SJCRH30 (cell line): ENCODE measurements at places on chromosomes 16 and 17. TPM values are rescaled to one million over a fixed set of nuclear protein-coding genes. Genes with fewer than 3 reads are reported as not detected.
A peak's percentile ranks its signal among the peaks of the same experiment; 100 is the strongest.

DNA sequence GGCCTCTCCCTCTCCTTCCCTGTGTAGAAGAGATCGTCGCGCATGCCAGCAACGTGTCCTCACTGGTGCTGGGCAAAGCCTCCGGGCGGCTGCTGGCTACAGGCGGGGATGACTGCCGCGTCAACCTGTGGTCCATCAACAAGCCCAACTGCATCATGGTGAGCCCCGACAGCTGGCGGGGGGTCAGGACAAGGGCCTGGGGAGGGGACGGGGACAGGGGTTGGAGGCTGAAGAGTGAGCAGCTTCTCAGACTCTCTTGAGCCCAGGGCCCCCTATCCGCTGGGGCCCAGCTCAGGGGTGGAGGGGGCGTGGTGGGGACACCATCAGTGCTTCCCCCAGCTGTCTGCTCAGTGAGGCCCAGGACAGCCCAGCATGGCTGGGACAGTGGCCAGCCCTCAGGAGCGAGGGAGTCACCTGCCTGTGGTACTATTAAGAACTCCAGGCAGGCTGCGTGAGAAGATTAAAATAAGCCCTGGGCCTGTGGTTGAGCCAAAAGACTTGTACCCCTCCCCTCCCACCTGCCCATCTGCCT, 6.2 kb downstream of the KATNB1 start:
- H3K36me3 ChIP-seq = no peaks in the 10 kb centered on the region; the same call in 1 of the 2 replicates
- no peak overlapping the region for H3K4me3 ChIP-seq
- H3K27me3 ChIP-seq = no peaks in the 10 kb centered on the region

GRCh38 chr16:85387171-85387507, 226.0 kb upstream of the GSE1 start:
- no peak for DNase-seq
- no peak overlapping the region for H3K27ac ChIP-seq
- H3K4me1 ChIP-seq = no peaks in the 10 kb centered on the region
- H3K36me3 ChIP-seq = no peaks in the 10 kb centered on the region
- no peak overlapping the region for H3K4me3 ChIP-seq
- no peaks in the 10 kb centered on the region for H3K27me3 ChIP-seq

The ZNF205 gene
- total RNA-seq = 12.9 and 13.7 TPM in 2 replicates

DNA sequence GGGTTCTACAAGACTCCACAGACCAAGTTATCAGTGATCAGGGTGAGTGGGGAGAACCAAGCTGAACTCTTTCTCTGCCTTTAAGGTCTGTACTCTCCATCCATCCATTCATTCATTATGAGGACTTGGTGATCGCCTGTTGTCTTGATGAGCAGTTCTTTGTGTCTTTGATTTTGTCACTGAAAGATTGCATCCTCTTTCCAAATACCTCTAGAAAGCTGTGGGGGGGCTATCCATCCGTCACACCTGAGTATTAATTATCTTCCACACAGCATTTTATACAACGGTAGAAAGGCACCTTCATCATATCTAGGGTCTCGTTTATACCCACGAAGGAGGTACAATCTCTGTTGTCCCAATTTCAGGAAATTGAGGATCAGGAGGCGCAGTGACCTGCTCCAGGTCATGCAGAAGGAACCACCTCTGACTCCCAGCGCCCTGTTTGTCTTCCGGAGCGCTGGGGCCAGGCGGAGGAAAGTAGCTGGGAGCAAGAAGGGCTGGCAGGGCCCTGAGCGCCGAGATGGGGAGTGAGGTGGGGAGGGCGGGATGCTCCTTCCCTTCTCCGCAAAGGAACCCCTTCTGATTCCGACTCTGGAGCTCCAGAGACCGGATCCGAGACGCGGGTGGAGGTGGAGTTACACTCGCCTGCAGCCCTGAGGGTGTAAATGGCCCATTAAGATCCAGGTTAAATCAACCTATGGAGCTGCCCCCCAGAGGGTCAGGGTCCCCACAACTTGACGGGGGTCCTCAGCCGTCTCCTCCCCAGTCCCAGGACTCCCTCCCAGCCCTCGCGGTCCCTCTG, 605 bp upstream of the ABAT start:
- peak overlapping the region; percentile 89 for H3K4me3 ChIP-seq
- no peak for DNase-seq
- 0 out of 2 replicates have a peak overlapping the region, but pooled peaks have one; percentile 7 for H3K27ac ChIP-seq
- H3K36me3 ChIP-seq = no peaks in the 10 kb centered on the region
- H3K27me3 ChIP-seq = no peaks in the 10 kb centered on the region
- H3K4me1 ChIP-seq = peaks cover 15% of the 10 kb centered on the region; the same call in 1 of the 2 replicates

DNA sequence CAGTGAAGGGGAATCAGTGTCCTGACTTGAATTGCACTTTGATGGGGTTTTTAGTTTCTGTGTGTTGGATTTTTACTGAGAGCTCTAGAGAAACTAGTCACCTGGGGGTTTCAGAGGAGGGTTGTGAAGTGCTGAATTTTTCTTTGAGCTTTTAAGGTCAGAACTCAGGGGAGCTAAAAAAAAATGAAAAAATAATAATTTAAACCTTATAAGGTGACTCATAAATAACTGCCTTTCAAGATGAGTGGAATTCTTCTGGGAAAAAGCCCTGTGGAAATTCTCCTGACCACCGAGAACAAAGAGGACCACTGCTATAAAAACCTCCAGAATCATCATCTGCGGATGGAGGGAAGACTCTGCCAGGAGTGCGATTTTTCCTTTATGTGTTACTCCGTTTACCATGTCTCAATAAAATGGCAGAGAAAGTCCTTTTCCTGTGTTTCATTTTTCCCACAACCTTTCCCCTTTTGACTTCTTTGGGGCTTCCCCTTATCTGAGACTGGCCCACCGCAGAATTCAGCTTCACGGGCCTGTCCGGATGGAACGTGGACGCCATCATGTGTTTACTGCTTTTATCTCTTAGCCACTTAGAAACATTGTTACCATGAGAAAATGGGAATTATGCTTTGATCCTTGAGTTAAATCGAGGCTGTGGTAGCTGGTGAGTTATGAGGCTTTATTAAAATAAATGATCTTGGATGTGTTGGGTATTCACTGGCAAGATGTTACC, 39.7 kb downstream of the RPTOR start:
- no peak for DNase-seq
- no peak overlapping the region for H3K4me3 ChIP-seq
- H3K4me1 ChIP-seq = no peaks in the 10 kb centered on the region
- H3K27ac ChIP-seq = no peak overlapping the region
- no peaks in the 10 kb centered on the region for H3K36me3 ChIP-seq
- no peaks in the 10 kb centered on the region for H3K27me3 ChIP-seq

DNA sequence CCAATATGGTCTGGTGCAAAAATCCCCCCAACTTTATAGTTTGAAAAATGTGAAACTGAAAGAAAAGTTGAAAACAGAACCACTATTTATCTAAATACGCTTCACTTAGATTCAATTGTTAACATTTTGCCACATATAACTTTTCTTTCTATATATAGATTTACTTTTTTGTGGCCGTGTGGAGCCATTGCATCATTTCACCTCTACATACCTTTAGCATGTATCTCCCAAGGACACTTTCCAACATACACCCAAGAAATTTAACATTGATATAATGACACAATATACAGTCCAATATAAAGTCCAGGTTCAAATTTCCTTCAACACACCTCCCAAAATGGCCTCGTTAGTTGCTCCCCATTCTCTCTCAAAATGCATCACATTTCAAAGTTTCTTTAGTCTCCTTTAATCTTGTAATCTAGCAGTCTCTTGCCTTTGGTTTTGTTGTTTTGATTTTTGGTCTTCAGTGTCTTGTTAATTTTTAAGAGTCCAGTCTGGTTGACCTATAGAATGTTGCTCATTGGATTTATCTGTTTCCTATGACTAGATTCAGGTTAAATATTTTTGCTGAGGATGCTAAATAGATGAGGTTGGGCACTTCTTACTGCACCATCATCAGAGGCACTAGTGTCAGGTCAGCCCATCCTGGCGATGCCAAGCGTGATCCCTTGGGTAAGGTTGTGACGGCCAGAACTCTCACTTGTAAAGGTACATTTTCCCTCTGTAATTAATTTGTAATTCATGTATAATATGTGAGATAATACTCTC, 64.3 kb upstream of the BCAR1 start:
- no peaks in the 10 kb centered on the region for H3K27me3 ChIP-seq
- no peak for DNase-seq
- H3K4me3 ChIP-seq = no peak overlapping the region
- H3K27ac ChIP-seq = no peak overlapping the region

DNA sequence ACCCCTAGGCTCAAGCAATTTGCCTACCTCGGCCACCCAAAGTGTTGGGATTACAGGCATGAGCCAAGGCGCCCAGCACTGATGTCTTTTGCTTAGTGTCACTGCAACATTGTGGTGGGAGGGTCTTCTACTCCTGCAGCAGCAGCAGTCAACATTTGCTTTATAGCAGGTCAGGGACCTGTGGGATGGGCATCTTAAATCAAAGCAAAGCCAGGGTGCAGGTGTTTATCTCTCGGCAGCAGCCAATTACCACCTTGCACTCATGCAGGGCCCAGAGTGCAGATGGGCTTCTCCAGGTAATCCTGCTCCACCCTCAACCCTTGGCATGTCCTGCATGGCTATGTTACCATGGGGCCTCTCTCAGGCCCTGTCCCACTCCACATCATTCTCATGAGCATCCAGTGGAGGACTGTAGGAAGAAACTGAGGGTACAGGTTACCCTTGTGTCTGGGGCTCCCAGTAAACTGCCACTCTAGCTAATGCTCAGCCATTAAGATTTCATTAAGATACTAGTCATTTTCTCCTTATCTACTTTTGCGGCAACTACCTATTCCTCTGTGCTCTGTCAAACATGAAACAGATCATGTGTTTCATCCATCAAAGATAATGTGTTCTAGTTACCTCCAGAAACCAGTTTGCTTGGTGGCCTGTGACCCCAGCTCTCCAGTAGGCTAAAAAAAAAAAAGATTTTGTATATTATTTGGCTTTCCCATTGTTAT, 16.8 kb downstream of the ADGRG5 start:
- H3K4me3 ChIP-seq = no peak overlapping the region
- 0 out of 2 replicates have a peak, but pooled peaks cover 3% of the 10 kb centered on the region for H3K27me3 ChIP-seq
- no peaks in the 10 kb centered on the region for H3K36me3 ChIP-seq
- no peak overlapping the region for H3K27ac ChIP-seq
- no peaks in the 10 kb centered on the region for H3K4me1 ChIP-seq
- no peak for DNase-seq

DNA sequence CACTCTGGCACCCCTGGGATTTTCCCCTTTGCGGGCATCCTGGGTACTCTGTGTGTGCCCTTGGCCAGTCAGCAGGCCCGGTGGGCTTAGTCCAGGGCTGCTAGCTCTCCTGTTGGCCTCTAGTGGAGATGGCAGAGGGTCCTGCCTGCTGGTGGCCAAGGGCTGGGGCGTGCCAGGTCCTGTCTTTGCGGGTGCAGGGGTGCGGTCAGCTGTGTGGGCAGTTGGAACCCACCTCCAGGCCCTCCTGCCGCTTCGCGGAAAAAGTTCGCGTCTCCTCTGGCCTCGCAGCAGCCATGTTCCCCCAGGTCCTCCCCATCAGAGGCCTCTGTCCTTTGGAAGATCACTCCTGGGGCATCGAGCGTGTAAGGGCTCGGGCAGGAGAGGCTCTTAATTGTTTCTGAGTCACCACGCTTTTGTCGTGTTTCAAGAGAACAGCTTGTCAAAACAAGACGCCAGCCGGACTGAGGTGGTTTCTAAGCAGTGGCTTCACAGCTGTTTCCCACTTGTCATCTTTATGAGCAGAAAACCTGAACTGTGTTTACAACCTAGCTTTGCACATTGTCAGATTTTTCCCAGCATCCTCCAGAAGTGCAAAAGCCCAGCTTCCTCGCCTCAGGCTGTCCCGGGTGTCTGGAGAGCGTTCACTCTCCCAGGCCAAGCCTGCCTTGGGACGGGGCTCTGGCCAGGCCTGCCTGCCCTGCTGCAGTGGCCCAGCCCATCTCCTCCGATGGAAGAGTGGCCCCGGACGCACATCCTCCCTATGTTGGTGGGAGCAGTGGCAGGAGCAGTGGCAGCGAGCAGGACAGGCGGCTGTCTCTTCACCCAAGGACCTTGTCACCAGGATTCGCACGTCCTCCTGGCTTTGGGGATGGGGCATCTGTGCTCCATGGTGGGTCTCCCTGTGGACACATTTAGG, 5.0 kb upstream of the DNASE1L2 start:
- peak overlapping the region; percentile 61 for H3K27ac ChIP-seq
- H3K36me3 ChIP-seq = peaks cover 14% of the 10 kb centered on the region
- DNase-seq = peak; percentile 95
- no peak overlapping the region for H3K4me3 ChIP-seq
- peaks cover 22% of the 10 kb centered on the region for H3K4me1 ChIP-seq
- H3K27me3 ChIP-seq = no peaks in the 10 kb centered on the region

- no peaks in the 10 kb centered on the region for H3K27me3 ChIP-seq
- peak; percentile 20 for DNase-seq
- no peaks in the 10 kb centered on the region for H3K4me1 ChIP-seq
- H3K36me3 ChIP-seq = no peaks in the 10 kb centered on the region
- no peak overlapping the region for H3K27ac ChIP-seq
- no peak overlapping the region for H3K4me3 ChIP-seq
Measured at GRCh38 chr17:11506635-11507034, 91.6 kb upstream of the DNAH9 start.

DNA sequence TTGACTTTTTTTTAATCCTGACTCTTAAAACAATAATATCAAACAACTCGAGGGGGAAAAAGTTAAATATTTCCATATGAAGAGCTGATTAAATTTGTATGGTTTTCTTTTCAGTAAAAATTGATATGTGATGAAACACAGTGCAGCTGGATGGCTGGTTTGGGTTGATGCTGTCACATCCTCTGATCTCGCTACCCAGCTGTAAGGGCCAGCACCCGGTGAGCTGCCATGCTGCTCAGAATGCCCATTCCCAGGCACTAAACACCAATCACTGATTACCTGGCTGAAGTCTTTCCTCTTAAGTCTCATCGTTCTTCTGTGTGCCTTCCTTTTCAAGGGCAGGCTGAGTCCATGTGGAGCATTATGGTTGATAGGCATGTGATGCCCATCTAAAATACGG, 234.3 kb downstream of the IRX3 start:
- 0 out of 2 replicates have a peak, but pooled peaks cover 6% of the 10 kb centered on the region for H3K4me1 ChIP-seq
- no peaks in the 10 kb centered on the region for H3K36me3 ChIP-seq
- no peaks in the 10 kb centered on the region for H3K27me3 ChIP-seq

GRCh38 chr16:91484-91883, 13.5 kb downstream of the MPG start:
- H3K27ac ChIP-seq = no peak overlapping the region
- no peak overlapping the region for H3K4me3 ChIP-seq
- H3K4me1 ChIP-seq = peaks cover 14% of the 10 kb centered on the region
- DNase-seq = peak; percentile 76
- no peaks in the 10 kb centered on the region; the same call in 1 of the 2 replicates for H3K36me3 ChIP-seq

The CLEC19A gene
- not detected in 2 replicates for total RNA-seq

DNA sequence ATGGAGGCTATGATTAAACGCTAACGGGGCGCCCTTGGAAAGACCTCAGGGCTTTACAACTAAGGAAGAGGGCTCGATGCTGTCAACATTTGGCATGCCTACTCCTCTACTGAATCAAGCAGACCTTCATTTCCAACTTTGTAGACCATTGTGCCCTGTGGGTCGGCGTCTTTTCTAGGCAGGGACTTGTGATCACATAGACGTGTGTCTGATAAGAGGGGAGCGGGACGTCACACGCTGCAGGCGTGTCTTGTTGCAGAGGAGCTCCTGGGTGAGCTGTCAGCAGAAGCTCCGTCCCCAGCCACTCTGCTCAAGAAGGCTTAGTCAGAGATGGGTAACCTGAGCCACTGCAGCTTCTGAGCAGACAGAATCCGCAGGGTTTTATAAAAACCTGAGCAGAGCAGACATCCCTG, 2.8 kb downstream of the MAPK8IP3 start:
- H3K4me1 ChIP-seq = peaks cover 4% of the 10 kb centered on the region; the same call in 1 of the 2 replicates
- no peak overlapping the region for H3K4me3 ChIP-seq
- no peak for DNase-seq
- no peaks in the 10 kb centered on the region for H3K27me3 ChIP-seq

The MYOCD gene
- 0.03 and 0.08 TPM in 2 replicates for total RNA-seq

- no peaks in the 10 kb centered on the region for H3K27me3 ChIP-seq
- peaks cover 13% of the 10 kb centered on the region for H3K4me1 ChIP-seq
- no peaks in the 10 kb centered on the region for H3K36me3 ChIP-seq
- peak; percentile 94 for DNase-seq
- H3K4me3 ChIP-seq = peak overlapping the region; percentile 38
- no peak overlapping the region for H3K27ac ChIP-seq
Measured at GRCh38 chr17:2396568-2397246, 4.2 kb downstream of the MNT start.

The BICDL2 gene
- total RNA-seq = not detected in 2 replicates

The ZNF821 gene
- 6.0 and 7.5 TPM in 2 replicates for total RNA-seq
